ENCODE measurements at places on chromosomes 5 and 9.

DNA sequence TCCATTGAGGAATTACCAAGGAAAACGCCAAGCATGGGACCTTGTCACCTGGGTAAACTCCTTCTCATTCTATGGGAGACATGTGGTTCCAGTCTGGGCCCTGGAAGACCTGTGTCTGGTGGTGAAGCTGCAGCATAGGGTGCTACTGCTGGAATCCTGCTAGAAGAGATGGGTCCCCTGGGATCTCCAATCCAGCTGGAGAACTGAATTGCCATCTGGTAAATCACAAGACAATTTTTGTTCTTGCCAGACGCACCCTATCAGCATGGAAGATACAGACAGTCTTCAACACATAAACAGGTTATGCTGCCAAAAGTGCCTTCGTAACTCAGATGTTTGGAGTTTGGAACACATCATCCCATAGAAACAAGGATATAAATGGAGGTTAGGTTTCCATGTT is 424.0 kb upstream of the BRINP1 start:
- no peak for DNase-seq

- no peak for DNase-seq
Observed at GRCh38 chr5:35229076-35230037, 930 bp downstream of the PRLR start.

GRCh38 chr9:103798620-103799019 is 295.5 kb upstream of the SMC2 start:
- DNase-seq = no peak

DNA sequence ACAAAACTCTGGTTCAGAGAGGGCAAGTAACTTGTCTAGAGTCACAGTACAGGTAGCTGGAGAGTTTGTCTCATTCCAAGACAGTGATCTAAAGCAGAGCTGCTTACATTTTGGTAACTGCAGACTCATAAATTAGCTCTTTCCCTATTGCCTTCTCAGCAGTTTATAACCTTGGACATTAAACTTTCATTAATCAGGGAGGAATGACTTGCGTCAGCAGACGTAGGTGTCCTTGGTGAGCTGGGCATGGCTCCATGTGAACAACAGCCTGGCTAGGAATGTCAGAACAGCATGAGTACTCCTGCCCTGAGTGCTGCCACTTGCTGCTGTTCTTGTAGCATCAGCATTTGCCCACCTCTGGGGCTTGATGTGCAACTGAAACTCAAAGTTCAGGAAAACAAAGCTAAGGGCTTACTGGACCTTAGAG is 2.2 kb upstream of the ALDOB start:
- DNase-seq = no peak

- no peak for DNase-seq
Observed at GRCh38 chr5:59152701-59153245, 569.9 kb downstream of the RAB3C start.

DNA sequence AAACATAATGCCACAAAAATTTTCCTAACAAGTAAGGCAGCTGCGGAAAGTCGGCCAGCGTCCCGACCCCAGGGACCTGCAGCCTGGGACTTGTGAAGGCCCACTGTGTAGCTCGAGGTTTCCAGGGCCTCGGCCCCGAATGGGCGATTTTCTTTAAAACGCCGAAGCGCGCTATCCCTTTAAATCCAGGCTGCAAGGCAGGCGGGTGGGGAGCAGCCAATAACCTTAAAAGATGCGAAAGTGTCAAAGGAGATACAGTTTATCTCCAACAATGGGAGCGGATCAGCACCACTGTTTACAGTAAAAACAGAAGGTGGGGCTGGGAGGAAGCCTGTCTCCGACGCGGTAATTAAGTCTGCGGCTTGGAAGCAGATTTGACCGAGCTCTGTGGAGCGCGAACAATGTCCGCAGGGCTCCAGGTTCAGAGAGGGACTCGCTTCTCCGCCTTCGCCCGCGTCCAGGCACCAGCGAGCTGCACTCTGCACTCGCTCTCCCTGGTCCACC is 1.7 kb upstream of the ZSWIM6 start:
- peak; percentile 34 for DNase-seq

Measured in CD8-positive, alpha-beta T cell (primary cell).